ENCODE measurements at places on chromosomes 12 and 14.

DNA sequence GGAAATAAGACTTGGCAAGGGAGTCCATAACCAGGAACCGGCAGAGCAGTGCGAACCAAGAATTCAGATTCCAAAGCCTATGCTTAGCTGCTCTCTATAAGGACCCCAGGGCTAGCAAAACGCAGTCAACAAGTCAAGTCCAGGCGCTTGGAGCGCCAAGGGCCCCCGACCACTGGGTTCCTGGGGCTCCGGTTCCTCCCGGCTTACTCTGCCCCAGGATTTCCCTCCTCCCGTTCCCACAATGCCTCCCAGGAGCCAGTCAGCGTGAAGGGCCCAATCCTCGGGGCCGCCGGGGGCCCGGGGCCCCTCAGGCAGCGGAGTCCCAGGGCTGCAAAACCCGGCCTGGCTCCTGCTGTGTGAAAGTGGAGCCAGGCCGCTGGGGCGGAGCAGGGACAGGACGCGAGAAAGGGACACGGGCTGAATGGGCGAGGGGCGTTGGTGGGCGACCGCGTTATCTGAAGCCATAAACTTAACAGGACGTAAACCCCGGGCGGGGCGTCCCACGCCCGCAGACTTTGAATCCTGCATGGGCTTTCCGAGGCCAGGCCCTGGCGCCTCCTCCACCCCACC lies 1.5 kb downstream of the KRT8 start:
- peak; percentile 45 for DNase-seq

GRCh38 chr12:102862486-102862885 lies 54.6 kb downstream of the PAH start:
- DNase-seq: no peak

DNA sequence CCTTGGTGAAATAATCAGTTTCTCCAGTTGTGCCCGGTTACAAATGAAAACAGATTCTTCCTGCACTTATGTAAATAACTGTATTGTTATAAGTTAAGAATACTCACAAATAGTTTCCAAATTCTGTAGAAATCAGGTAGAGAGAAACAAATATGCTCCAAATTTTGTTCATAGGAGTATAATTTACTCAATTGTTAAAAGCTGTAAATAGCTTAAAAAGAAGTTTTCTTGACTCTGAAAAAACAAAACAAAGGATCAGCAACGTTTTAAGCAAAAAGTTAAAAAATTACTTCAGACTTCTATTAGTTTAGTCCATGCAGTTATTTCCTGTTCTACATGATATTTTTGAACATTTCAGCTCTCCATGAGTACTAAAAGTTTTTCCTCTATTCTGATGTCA lies 30.0 kb upstream of the SLC38A4 start:
- DNase-seq: no peak

GRCh38 chr12:92074889-92075288 lies 70.8 kb downstream of the BTG1 start:
- DNase-seq: no peak

DNA sequence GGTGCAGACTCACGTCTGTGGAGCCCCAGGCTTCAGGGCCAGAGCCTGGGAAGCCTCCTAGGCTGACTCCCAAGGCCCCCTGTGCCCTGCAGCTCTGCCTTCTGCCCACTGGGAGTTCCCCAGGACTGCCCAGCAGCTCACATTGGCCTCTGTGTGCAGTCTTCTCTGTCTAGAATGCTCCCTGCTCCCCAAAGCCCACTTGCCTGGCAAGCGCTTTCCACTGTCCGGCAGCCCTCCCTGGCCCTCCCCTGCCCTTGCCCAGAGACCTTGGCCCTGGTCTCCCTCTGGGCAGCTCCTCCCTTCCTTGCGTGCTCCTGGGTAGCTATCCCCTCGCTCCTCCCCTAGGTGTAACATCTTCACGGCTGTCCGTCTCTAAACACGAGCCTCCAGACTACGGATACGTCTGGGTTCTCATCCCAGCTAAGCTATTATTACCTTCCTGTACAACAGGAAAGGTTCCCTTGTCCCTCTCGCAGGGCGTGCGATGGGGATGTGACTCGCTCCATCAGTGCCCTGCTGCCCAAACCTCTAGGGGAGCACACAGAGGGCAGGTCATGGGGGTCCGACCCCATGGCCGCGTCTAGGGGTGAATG lies 325.5 kb upstream of the RTL1 start:
- DNase-seq: no peak

All from stimulated activated CD4-positive, alpha-beta T cell treated with anti-CD3 and anti-CD28 coated beads, TNF-alpha, amount 100 ng/mL, for 1 hour (primary cell).